Stimulated activated CD8-positive, alpha-beta memory T cell treated with anti-CD3 and anti-CD28 coated beads, Interleukin-15, amount 100 ng/mL, for 24 hours (primary cell): ENCODE measurements at places on chromosomes 1 and 21.

DNA sequence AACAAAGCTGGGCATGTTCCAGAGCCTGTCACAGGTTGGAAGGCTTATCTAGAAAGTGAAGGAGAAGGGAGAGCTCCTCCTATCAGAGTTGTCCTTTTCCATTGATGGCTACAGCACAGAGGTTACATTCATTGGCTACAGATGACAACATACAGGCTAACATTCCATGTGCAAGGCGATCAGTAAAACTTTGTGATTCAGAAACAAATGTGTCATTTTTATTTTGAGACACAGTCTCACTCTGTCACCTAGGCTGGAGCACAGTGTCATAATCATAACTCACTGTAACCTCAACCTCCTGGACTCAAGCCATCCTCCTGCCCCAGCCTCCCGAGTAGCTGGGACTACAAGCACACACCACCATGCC, 32.6 kb downstream of the TRIM67 start:
- no peak for DNase-seq

- DNase-seq: no peak
These were observed 64.0 kb upstream of the DIP2A start for GRCh38 chr21:46394595-46395104.

GRCh38 chr1:118861216-118861615, 126.9 kb downstream of the TBX15 start:
- DNase-seq: no peak

GRCh38 chr1:230382001-230382491, 44.1 kb downstream of the PGBD5 start:
- no peak for DNase-seq

DNA sequence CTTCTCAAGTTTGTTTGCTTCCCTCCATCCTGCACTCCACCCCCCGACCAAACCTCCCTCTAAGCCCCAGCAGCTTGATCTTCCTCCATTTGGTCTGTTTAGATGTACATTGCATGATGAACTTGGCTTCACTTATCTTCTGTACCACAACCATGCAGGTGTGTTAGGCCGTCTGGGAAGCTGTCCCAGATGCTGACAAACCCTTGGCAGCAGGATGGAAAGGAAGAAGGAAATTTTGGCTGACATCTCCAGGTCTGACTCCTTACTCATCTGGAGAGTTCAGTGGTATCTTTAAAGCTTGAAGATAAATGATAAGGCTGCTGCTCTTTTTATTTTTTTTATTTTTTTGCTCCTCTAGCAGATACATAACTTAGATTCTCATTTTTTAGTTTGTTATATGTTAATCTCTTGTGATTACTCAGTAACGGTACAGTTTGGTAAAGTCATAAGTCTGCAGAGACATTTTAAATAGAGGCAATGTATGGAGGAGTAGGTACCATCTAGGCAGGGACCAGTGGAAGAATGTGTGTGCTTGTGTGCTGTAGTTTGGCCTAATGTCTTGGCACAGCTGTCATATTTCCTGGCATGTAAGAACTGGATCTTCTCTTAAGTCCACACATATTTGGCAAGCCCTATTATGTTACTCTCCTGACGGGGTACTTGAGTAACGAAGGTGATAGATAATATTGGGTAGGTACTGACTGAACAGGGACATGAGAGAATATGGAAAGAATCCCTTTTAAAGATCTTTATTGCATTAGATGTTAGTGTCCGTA, 79.7 kb downstream of the CACHD1 start:
- no peak for DNase-seq

DNA sequence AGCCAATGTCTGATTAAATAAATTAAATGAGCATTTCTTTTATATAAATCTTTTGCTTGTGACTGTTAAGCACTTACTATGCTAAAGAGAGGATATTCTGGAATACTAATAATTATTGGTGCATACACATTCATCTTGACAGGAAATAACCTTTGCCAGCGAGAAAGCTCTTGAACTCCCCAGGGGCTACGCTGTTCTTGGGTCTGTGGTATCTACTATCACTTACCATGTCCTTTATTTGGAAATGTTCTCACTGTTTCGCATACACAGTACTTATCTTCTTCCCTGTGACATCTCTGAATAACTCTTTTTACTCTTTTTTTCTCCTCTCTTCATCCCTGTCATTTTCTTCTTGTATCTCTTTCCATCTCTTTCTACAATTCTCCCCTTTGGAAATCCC, 178.7 kb downstream of the GABPA start:
- no peak for DNase-seq

DNA sequence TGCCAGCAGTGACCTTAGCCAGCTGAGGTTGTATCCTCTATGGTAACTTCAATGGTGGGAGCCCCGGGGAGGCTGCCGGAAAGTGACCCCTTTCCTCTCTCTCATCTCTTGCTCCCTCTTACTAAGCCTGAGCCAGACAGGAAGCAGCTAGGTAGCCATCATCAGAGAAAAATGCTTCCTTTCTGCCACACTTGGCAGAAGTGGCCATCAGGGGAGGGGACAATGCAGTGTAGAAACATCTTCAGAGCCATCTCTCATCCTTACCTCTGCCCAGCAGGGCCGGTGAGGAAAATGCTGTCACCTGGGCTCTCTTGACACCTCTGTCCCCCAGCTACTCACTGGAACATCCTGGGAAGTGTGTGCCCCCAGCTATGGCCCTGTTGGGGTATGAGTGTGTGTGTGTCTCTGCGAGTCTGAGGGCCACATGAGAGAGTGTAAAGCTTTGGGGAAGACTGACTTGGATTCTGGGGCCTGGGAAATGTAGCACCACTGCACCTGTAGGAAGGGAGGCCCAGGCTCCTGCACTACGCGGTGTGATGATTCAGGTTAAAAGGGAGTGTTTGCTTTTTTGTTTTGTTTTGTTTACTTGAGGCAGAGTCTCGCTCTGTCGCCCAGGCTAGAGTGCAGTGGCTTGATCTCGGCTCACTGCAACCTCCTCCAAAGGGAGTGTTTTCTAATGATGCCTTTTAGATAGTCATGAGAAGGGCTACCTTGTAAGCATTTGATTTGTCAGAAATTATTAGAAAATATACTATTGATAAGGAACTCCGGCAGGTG, 48.7 kb upstream of the CNTN2 start:
- DNase-seq: no peak

DNA sequence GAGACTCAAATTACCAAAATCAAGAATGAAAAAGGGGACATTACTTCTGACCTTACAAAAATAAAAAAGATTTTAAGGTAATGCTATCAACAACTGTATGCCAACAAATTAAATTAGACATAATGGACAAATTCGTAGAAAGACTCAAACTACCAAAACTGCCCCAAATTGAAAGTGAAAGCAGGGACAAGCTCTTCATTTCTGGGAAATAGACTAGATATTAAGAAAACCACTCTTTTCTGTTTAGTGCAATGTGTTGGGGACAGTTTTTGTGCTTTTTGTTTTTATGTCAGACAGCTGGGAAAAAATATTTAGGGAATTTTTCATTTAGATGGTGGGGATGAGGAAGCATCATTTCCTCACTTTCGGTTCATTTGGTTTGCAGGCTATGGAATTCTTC, 4.9 kb upstream of the GBP1 start:
- DNase-seq: no peak

GRCh38 chr1:184504040-184504954, 117.5 kb downstream of the C1orf21 start:
- no peak for DNase-seq

DNA sequence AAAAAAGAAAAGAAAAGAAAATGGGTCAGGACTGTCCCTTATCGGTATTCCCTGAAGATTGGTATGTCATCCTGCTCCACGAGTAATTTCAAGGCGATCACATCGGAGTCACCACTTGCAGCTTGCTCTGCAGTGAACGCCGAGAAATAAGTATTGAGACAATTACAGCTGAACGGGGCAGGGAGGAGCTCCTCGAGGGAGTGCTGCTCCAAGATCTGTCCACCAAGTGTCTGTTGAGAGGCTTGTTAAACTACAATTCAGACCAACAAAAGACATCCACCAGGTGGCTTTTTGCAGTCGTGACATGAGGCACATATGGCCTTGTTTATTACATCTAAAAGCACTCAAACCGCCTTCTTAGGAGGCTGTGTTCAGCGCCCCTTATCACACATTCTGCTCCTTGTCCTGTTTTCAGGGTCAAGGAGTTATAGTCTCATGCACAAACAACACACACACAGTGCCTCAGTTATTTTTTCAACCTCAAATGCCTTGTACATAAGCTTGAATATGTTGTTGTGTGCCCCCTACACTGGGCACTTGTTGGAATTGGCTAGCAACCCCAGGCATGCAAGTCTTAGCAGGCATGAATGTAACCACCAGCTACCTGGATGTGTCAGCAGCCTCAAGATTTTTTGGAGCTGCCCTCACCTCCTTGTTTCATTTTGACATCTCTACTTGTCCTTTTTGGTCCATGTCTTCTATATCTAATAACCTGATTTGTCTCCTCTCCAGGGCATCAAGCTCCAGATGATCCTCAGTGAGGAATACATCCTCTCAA, 13.0 kb upstream of the CD48 start:
- no peak for DNase-seq

DNA sequence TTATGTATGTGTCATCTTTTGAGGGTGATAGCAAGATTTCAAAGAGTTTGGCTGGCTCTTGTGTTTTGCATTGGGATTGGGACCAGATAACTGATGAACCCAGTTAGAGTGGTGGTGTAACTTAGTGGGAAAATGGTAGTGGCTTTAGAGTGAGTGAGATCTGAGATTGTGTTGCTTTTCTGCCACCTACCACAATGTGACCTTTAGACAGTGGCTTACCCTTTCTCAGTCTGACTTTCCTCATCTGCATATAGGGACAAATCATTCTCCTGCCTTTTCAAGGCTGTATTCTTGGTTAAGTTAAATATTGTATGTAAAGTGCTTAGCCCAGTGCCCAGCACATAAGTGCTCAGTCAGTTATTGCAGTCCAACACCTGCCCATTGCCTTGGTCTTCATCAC, 31.3 kb downstream of the CENPF start:
- DNase-seq: no peak

DNA sequence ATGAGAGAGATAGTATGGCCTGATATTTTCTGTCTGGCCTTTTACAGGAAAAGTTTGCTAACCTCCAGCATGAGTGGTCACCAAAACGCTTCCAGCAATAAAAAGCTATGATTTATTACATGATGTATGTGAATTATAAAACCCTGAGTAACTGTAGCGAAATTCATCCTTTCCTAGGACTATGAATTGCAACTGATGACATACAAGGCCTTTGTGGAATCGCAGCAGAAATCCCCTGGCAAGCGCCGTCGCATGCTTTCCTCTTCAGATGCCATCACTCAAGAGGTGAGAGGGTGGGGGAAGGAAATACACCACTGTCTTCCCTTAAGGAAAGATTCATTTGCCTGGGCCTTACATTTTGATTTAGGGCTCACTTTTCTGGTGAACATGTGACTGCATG, 117.9 kb downstream of the MACF1 start:
- DNase-seq: no peak

DNA sequence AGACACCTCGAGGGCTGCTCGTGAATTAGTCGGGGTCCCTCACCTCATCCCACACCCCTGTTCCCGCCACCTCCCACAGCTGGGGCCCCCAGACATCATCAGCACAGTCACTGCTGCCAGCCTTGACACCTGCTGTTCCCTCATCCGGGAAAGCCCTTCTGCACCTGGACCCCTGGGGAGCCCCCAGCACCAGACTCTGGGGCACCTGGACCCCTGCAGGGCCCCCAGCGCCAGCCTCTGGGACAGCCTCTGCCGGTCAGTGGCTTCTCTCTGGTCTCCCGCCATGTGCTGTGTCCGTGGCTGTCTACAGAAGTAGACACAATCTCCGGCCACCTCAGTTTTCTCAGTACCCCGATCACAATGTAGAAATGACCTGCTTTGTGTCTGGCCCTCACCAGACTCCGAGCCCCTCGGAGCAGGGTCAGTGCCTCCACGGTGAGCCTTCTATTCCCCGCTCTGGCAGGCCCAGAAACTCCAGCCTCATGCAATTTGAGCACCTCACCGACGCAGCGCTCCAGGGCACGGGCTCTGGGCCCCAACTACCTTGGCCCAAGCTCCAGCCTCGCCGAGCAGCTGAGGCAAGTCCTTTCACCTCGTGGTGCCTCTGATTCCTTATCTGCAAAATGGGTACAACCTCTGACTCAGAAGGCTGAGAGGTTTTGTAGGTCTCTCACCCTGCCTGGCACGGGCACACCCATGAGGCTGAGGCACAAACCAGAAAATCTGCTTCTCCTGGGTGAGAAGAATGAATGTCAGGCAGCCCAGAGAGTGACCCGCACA, 84.7 kb downstream of the RIPK4 start:
- no peak for DNase-seq

- DNase-seq: no peak
These were observed 75.0 kb upstream of the DUSP10 start for GRCh38 chr1:221816899-221817298.

GRCh38 chr1:106924360-106924759, 132.1 kb upstream of the PRMT6 start:
- DNase-seq: no peak

DNA sequence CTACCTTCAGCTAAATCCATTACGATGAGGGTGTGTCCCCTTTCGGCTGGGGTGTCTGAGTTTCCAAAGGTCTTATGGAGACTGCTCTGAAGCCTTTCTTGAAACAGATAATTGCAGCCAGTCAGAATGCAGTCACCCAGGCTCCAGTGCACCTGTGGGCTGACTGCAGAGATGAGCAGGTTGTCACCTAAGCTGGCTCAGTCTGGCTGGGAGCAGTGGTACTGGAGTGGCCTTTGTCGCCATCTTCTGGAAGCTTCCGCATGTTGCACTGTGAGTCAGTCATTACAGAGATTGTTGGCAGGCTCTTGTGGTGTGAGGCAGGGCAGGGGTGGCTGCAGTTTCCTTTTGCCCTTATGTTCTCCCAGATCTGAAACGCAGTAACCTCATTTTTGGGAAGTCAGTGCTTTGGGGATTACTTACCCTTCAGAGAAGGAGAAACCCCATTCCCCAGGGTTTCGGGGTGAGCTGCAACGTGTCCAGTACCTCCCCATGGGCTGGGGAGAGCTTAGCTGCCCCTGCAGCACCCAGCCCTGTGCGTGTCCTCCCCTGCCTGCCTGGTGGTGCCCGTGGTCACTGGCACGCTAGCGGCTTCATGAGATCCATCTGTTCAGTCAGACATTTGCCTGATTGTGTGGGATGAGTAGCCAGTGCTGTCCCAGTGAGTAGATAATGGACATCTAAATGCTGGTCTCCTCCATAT, 48.0 kb downstream of the SMYD2 start:
- DNase-seq: peak; percentile 38

DNA sequence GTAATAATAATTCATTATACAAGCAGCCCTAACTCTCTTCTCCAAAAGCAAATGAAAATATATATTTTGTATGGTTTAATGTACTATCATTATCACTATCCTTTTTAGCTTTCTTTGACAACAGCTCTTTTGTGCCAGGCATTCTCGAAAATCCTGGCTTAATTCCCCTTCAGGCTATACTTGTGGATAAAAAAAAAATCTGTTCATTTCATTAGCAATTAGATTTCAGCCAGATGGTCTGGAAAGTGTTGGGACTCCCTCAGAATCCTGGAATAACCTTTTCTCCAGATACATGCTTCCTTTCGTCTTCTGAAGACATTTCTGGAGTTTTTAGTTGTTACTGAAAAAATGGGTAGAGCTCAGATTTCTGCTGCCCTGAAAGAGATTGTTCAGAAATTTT, 83.4 kb upstream of the PLPPR4 start:
- no peak for DNase-seq

GRCh38 chr1:233897325-233898162, 6.9 kb upstream of the SLC35F3 start:
- DNase-seq: no peak

GRCh38 chr1:181504399-181504842, 21.1 kb downstream of the CACNA1E start:
- no peak for DNase-seq

- DNase-seq: no peak
These were observed 31.3 kb downstream of the MAST2 start for GRCh38 chr1:45834689-45835088.
